Activated CD8-positive, alpha-beta T cell treated with anti-CD3 and anti-CD28 coated beads for 36 hours (primary cell): ENCODE measurements at places on chromosomes 12 and 14. TPM values are rescaled to one million over a fixed set of nuclear protein-coding genes. Genes with fewer than 3 reads are reported as not detected.

The RHEBL1 gene
- total RNA-seq, result 18.5 TPM

The SVOP gene
- total RNA-seq, result not detected

The CLEC1B gene
- total RNA-seq, result not detected

The LHX5 gene
- total RNA-seq, result not detected

The GRIN2B gene
- total RNA-seq, result not detected

The KCNH5 gene
- not detected for total RNA-seq

The CBLN3 gene
- total RNA-seq, result 2.9 TPM

The DCD gene
- total RNA-seq, result not detected
